ENCODE measurements at places on chromosomes 12 and 14.
A peak's percentile ranks its signal among the peaks of the same experiment; 100 is the strongest.

GRCh38 chr14:104144911-104145825, 6.8 kb downstream of the KIF26A start:
- H3K36me3 ChIP-seq = no peaks in the 10 kb centered on the region
- H3K4me3 ChIP-seq = no peak overlapping the region
- DNase-seq = no peak
- no peak overlapping the region for H3K27ac ChIP-seq

DNA sequence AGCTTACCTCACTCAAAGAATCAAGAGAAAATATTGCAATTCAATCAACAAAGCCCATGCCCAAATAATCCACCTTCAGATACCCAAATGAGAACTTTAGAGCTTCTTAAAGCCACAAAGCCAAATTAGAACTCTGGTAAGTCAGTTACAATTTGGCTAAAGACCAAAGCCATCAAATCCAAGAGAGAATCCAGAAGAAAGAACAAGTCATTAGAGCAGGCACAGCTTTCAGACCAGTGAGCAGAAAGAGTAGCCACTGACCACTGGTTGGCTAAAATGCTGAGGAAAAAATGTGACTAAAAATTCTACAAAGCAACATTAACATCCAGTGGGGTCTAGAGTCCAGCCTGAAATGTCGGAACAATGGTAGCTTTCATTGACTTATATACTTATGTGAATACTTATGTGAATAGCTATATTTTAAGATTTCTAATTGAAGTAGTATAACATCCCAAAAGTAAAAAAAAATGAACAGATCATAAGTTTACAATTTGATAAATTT, 735.2 kb upstream of the TBX3 start:
- no peaks in the 10 kb centered on the region for H3K27me3 ChIP-seq
- DNase-seq = no peak
- H3K36me3 ChIP-seq = no peaks in the 10 kb centered on the region
- H3K4me3 ChIP-seq = no peak overlapping the region

- DNase-seq = no peak
- H3K36me3 ChIP-seq = no peaks in the 10 kb centered on the region
- H3K4me3 ChIP-seq = no peak overlapping the region
- no peak overlapping the region for H3K27ac ChIP-seq
- peaks cover 2% of the 10 kb centered on the region for H3K4me1 ChIP-seq
These were observed 45.3 kb downstream of the IQSEC3 start for GRCh38 chr12:111699-112493.

DNA sequence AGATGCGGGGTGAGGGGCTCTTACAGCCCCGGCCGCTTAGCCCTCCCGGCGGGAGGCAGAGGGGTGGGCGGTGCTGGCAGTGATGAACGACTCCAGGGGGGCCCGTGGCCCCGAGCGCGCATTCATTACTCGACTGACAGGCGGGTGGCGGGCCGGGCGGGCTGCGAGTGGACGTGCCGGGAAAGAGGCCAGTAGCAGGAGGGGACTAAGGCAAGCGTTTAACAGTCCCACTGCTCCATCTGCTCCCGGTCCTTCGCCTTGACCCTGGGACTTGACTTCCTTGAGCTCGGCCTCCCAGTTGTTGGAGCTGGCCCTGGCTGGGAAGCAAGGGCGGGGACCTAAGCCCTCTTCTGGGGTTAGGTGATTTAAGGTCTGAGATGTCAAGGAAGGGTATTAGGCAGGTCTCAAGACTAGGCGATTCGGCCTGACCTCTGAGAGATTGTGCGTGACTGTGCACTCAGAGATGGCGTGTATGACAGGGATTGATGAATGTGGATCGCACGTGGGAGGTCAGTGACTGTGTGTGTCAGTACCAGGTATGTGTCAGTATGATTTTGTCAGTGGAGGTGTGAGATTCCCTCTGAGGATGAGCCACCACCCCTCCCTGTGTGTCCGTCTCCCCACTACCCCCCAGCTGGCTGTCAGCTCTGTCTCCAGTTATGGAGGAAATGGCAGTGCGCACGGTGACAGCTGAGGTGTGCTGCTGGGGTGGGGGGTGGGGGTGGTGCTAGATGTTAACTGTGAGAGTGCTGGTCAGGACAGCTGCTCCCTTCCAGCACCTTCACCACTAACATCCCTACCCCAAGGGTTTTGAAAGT, 3.6 kb upstream of the DNAJC22 start:
- H3K4me3 ChIP-seq = peak overlapping the region; percentile 60
- DNase-seq = no peak
- peaks cover 91% of the 10 kb centered on the region for H3K27me3 ChIP-seq
- no peaks in the 10 kb centered on the region for H3K36me3 ChIP-seq
- H3K4me1 ChIP-seq = peaks cover 32% of the 10 kb centered on the region
- no peak overlapping the region for H3K27ac ChIP-seq

DNA sequence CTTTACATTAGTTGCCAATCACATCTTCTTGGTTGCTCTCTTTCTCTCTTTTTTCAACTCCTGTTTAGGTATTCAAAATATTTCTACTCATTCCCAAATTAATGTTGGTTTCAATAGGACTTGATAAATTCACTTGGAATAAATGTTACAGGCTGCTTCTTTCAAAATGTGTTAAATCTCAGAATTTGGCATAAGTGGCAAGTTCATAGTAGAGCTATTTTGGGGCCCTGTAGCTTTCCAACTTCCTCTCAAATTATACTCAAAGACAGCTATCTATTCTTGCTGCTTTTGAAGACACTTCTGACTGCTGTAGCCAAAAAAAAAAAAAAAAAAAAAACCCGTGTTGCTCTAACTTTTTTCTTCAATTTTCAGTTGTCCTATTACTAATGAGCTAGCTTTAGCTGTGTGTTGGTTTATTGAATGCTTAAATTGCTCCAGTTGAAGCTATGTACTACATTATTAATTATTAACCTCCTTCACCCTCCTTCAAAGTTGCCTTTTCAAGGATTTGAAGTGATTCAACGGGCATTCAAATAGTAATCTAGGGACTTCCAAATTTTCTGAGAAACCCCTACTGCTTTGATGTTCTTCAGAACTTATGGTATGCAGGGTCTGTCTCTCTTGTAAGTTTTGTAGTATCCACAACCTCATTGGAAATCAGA, 554.6 kb upstream of the FLRT2 start:
- no peak overlapping the region for H3K4me3 ChIP-seq
- H3K27me3 ChIP-seq = no peaks in the 10 kb centered on the region
- no peaks in the 10 kb centered on the region for H3K36me3 ChIP-seq
- no peak for DNase-seq

DNA sequence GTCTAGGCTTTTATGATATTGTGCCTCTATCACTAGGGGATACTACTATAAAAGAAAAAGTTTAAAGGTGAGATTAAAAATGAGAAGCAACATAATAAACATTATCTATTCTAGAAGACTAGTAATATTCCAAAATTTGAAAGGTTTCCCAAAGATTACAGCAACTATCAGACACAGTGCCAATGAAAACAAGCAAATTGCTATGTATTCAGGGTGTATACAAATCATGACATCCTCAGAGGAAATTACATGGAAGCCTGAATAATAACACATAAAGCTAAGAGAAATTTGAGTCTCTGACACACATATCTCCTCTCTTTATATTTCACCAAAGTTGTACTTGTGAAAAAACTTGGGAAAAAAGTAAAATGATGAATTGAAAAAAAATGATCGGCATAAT, 327.0 kb downstream of the SEC23A start:
- no peak overlapping the region for H3K4me3 ChIP-seq
- H3K36me3 ChIP-seq = no peaks in the 10 kb centered on the region
- DNase-seq = no peak
- H3K27ac ChIP-seq = no peak overlapping the region

DNA sequence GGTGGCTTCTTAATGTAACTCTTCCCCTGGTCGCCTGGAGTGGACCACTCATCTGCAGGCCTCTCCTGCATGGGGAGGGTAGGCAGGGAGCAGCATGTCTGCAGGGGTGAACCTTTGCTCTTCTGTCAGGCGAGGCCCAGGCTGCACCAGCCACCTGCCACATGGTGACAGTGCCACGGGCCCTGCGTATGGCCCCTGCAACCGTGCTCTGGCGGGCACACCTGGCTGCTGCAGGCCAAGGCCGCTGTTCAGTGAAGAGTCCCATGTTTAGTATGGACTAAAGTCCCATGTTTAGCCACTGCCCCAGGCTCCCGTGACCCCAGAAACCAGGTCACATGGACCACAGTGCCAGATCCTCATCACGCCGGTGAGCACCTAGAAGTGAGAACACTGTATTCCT, 187.0 kb downstream of the ADGRD1 start:
- DNase-seq = no peak
- no peak overlapping the region for H3K4me3 ChIP-seq
- no peaks in the 10 kb centered on the region for H3K36me3 ChIP-seq
- no peak overlapping the region for H3K27ac ChIP-seq
- H3K27me3 ChIP-seq = no peaks in the 10 kb centered on the region
- H3K4me1 ChIP-seq = no peaks in the 10 kb centered on the region

DNA sequence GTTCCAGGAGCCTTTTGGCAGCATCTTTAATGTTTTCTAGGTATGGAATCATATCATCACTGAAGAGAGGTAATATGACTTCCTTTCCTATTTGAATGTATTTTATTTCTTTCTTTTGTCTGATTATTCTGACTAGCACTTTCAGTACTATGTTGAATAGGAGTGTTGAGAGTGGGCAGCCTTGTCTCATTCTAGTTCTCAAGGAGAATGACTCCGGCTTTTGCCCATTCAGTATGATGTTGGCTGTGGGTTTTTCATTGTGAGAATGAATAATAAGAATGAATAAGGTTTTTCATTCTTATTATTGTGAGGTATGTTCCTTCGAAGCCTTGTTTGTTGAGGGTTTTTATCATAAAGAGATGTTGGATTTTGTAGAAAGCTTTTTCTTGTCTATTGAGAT, 98.9 kb downstream of the GPHN start:
- no peak overlapping the region for H3K4me3 ChIP-seq
- no peaks in the 10 kb centered on the region for H3K36me3 ChIP-seq
- DNase-seq = no peak
- no peak overlapping the region for H3K27ac ChIP-seq

- no peaks in the 10 kb centered on the region for H3K36me3 ChIP-seq
- no peak overlapping the region for H3K27ac ChIP-seq
- H3K27me3 ChIP-seq = peaks cover 6% of the 10 kb centered on the region
- H3K4me3 ChIP-seq = no peak overlapping the region
- H3K4me1 ChIP-seq = no peaks in the 10 kb centered on the region
- no peak for DNase-seq
These were observed 338.8 kb upstream of the SFSWAP start for GRCh38 chr12:131372171-131372475.

DNA sequence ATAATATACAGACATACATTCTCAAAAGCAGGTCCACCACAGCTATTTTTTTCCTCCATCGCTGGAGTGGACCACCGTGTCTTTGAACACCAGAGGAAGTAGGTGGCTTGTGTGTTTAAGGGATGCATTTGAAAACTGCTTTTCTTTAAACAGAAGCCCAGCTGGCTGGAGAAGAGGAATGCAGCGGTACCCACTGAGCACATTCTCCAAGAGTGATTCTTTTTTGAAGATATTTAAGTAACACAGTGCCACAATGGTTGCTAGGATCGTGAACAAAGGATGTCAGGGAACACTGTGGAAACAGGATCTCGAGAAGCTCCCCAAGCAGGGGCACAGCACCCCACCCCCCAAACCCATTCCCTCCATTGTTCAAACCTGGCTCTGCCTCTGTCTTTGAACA, 286.6 kb upstream of the PWP1 start:
- DNase-seq = no peak
- no peak overlapping the region for H3K27ac ChIP-seq
- no peaks in the 10 kb centered on the region for H3K36me3 ChIP-seq
- H3K4me3 ChIP-seq = no peak overlapping the region
- H3K27me3 ChIP-seq = no peaks in the 10 kb centered on the region

DNA sequence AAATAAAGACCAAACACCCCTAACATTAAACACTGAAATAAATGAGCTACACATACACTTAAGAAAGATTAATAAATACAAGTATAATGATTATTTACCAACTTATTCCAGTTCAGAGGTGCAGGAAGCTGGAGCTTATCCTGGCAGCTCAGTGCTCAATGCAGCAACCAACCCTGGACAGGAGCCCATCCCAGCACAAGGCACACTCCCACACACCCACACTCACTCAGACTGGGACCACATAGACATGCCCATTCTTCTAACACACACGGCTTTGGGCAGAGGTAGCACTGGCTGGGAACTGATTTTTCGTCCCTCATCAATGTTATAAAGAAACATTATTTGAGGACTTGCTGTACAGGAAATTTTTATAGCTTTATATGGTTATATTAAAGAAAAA, 797.4 kb downstream of the RPS29 start:
- no peak overlapping the region for H3K4me3 ChIP-seq
- no peaks in the 10 kb centered on the region for H3K4me1 ChIP-seq
- DNase-seq = no peak
- no peaks in the 10 kb centered on the region for H3K36me3 ChIP-seq
- no peaks in the 10 kb centered on the region for H3K27me3 ChIP-seq
- no peak overlapping the region for H3K27ac ChIP-seq

- H3K27ac ChIP-seq = no peak overlapping the region
- no peaks in the 10 kb centered on the region for H3K36me3 ChIP-seq
- DNase-seq = no peak
- H3K4me3 ChIP-seq = no peak overlapping the region
- H3K4me1 ChIP-seq = no peaks in the 10 kb centered on the region
- no peaks in the 10 kb centered on the region for H3K27me3 ChIP-seq
These were observed 58.3 kb upstream of the HECTD1 start for GRCh38 chr14:31265701-31266398.

GRCh38 chr12:20629414-20630156, 65.5 kb upstream of the SLCO1C1 start:
- no peaks in the 10 kb centered on the region for H3K4me1 ChIP-seq
- H3K4me3 ChIP-seq = no peak overlapping the region
- no peak overlapping the region for H3K27ac ChIP-seq
- no peaks in the 10 kb centered on the region for H3K36me3 ChIP-seq
- no peaks in the 10 kb centered on the region for H3K27me3 ChIP-seq

DNA sequence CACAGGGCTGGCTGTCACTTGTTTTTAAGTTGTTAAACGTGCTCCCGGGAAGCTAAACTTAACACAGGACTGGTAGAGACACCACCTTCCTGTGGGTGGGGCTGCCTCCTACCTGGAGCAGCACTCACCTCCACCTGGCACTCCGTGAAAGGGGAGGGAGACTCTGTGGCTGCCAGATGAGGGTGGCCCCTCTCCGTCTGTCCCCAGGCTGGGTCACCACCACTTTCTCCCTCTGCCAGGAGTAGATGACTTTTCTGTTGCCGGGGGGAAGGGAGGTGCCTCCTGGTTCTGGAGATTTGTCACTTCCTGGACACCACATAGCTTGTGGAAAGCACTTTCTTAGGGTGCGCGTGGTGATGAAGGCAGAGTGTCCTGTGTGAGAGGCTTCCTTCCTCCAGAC, 81.3 kb downstream of the WDR20 start:
- H3K27me3 ChIP-seq = no peaks in the 10 kb centered on the region
- H3K36me3 ChIP-seq = peaks cover 15% of the 10 kb centered on the region
- no peaks in the 10 kb centered on the region for H3K4me1 ChIP-seq
- no peak overlapping the region for H3K27ac ChIP-seq
- no peak for DNase-seq

Data from T-cell (primary cell).